ENCODE measurements at places on chromosomes 4 and X.

- DNase-seq, result no peak
These were observed 82.8 kb downstream of the LIMCH1 start for GRCh38 chr4:41620594-41621256.

GRCh38 chr4:169955521-169955920 lies 70.7 kb downstream of the MFAP3L start:
- DNase-seq, result no peak

- DNase-seq, result no peak
These were observed 249.7 kb upstream of the MAGEB2 start for GRCh38 chrX:29965634-29966033.

DNA sequence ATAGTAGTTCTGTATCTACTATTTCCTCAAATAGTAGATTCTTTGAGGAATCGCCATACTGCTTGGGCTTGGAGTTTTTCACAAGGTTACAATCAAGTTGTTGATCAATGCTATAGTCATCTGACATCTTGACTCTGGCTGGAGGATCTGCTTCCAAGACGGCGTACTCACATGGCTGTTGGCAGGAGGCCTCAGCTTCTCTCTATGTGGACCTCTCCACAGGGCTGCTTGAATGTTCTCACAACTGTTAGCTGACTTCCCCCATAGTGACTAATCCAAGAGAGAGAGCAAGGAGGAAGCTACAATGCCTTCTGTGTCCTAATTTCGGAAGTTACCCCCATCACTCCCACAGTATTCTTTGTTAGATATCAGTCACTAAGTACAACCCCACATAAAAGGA lies 10.3 kb downstream of the EGFL6 start:
- no peak for DNase-seq

GRCh38 chr4:133062851-133063250 lies 86.2 kb upstream of the PCDH10 start:
- DNase-seq, result no peak

- no peak for DNase-seq
These were observed 12.0 kb upstream of the TRIM61 start for GRCh38 chr4:164989471-164989870.

DNA sequence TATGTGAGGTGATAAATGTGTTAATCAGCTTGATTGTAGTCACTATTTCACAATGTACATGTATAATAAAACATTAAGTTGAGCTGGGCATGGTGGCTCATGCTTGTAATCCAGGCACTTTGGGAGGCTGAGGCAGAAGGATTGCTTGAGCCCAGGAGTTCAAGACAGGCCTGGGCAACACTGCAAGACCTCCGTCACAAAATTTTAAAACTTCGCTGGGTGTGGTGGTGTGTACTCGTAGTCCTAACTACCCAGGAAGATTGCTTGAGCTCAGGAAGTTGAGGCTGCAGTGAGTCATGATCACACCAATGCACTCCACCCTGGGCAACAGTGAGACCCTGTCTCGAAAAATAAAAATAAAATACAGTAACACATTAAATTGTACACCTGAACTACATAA lies 20.1 kb downstream of the LYAR start:
- DNase-seq, result peak; percentile 39

GRCh38 chr4:124212815-124213630 lies 499.5 kb downstream of the ANKRD50 start:
- DNase-seq, result peak; percentile 40

DNA sequence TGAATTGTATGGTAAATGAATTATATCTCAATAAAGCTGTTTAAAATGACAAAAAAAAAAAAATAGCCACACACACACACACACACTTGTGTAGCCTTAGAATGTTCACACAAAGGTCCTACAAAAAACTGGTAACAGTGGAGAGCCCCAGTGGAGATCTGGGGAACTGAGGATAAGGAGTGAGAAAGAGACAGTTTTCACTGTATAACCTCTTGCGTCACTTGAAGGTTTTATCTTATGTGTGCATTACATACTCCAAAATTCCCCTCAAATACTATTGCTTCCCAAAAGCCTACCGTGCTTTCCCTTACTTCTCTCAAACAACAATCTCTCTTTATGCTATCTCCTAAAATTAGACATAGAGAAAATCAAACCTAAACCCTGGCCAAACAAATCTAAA lies 67.8 kb downstream of the SMC1A start:
- DNase-seq, result no peak

DNA sequence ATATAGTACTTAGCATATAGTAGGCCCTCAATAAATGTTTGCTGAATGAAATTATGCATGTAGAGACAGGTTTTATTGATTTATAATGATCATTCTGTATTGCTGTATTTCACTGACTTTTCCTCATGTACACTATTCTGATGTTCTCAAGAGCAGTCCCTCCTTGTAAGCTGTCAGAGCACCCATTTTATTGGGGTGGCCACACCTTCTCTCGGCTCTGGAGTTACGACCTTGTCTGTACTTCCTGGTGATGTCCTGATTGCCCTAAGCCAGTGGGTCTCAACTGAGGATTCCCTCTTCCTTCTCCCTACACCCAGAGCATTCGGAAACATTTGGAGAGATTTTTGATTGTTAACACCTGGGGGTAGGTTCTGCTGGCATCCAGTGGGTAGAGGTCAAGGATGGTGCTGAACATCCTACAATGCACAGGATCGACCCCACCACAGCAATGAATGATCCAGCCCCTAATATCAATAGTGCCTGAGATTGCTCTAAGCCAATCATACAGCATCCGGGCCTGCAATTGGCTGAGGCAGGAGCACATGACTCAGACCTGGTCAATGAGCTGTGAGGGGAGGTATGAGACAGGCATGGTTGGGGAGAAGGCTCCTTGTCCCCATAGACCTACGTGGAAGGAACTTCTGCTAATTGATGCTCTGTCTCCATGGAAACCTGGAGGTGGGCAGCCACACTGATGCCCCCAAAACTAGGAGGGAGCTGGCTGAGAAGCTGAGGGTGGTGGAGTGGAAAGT lies 58.8 kb downstream of the CLDN34 start:
- no peak for DNase-seq

DNA sequence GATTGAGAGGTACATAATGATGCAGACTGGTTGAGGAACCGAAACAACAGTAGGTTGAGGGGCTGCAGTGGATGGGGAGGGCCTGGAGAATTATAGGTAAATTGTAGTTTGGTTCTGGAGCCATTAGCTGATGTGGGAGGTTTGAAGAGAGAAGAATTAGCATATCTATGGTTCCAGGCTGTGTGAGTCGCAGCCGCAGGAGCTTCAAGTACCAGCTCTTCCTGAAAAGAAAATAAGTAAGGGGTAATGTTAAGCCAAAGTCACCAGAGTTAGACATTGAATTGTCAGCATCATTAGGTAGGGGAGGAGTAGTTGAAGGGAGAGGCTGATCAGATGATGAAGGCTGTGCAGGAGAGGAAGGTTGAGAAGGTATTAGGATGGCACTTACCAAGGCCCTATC lies 29.5 kb downstream of the PF4 start:
- DNase-seq, result no peak

DNA sequence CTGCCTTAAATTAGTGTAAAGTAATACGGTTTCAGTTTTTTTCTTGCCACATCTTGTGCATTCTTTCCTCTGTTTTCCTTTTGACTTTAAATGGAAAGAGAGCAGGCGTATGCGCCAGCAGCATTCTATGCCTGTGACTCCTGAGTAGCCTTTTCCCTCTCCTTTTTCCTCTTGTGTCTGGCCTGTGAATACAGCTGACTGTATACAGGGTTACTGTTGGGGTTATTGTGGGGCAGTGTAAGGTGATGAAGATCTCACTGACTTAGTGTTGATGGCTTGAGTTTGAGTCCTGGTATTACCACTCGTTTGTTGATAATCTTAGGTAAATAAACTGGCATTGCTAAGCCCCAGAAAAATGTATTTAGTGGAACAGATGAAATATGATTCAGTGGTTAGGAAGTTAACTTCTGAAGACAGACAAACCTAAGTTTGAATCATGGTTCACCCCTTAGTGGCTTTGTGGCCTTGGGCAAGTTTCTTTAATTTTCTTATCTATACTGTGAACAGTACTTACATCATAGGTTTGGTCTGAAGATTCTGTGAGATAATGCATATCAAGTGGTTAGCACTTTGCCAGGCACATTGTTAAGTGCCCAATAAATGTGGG lies 105.1 kb downstream of the FNIP2 start:
- DNase-seq, result peak; percentile 56

DNA sequence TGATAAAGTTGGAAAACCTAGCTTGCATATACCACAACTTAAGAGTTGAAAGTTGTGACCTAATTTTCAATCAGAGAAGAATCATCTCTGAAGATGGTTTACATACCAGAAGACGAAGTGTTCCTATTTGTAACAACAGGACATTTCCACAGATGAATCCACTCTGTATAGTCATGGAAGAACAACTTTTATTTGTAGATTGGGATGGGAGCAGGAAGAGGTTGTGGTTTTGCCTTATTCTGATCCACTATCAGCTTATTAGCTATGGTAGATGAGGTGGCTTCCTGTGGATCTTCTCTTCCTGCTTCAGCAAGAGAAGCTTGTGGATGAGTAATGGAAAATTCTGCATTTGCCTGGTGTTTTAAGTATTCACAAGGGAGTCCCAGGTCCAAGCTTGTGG lies 18.6 kb upstream of the SUPT20HL1 start:
- DNase-seq, result peak; percentile 78

DNA sequence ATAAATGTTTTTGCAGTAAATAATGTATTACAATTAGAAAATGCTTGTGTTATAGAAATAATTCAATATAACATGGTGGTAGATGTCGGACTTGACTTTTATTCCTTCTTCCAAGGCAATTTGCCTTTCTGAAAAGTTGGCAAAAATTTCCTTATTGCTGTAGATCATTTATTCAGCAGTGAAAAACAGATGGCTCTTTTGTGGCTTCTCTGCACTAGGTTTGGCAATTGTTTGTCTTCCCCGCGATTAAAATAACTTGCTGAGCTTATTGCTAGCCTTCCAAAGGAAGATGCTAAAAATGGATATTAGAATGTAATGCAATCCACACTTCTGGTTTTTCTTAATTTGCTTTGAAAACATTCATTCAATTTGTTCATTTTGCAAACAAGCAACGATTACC lies 1977.9 kb upstream of the ADGRL3 start:
- DNase-seq, result no peak

GRCh38 chrX:51931566-51932150 lies 38.2 kb downstream of the MAGED1 start:
- DNase-seq, result no peak

DNA sequence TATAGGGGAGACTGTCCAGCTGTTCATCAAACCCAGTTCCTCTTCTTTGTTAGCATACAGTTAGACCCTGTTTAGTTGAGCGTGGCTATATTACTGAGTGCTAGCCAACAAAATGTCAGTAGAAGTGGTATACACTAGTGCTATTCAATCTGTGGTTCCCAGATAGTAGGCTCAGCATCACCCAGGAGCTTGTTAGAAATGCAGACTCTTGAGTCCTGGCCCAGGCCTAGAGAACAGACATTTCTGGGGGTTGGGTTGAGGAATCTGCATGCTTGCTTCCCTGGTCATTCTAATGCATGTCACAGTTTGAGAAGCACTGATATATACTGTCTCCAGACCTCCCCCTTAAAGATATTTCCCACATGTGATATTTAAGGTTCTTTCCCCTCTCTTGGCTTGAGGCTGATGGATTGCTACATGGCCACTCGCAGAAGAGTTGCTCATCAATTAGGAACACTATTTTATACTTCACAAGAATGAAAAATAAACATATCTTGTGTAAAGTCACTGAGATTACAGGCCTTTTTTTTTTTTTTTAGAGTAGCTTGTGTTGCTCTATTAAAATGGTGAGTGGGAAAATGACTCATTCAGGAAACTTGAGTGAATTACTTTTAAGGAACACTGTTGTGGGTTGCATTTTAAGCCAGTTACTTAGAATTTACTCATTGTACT lies 289.0 kb downstream of the STIM2 start:
- DNase-seq, result peak; percentile 84

- peak; percentile 56 for DNase-seq
These were observed 241.9 kb upstream of the SFRP2 start for GRCh38 chr4:154030746-154031145.

DNA sequence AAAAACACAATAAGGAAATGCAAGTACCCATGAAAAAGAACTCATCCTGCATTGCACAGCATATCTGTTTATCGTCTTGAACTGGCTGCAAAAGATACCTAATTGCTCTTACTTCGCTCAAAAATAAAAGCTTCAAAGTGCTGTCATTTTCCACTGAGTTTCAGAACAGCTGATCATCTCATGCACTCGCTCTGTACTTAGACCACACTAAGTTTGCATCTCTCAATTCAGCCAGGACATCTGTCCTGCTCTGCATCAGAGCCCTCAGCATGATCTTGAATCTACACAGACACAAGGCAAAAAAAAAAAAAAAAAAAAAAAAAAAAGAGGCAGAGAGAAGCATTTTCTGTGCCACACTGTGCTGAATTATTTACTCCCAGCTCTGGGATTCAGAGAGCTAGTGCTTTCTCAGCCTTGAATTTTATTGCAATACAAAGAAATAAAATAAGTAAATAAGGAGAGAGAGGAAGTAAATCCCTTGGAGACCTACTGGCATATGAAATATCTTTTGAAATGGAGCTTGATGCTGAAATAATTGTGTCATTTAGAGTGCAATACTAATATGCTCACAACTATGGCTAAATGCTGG lies 81.3 kb downstream of the PPP1R2C start:
- no peak for DNase-seq

- no peak for DNase-seq
These were observed 94.7 kb upstream of the SRD5A3 start for GRCh38 chr4:55251342-55251741.

- no peak for DNase-seq
These were observed 38.2 kb downstream of the ZBTB49 start for GRCh38 chr4:4328206-4328605.

DNA sequence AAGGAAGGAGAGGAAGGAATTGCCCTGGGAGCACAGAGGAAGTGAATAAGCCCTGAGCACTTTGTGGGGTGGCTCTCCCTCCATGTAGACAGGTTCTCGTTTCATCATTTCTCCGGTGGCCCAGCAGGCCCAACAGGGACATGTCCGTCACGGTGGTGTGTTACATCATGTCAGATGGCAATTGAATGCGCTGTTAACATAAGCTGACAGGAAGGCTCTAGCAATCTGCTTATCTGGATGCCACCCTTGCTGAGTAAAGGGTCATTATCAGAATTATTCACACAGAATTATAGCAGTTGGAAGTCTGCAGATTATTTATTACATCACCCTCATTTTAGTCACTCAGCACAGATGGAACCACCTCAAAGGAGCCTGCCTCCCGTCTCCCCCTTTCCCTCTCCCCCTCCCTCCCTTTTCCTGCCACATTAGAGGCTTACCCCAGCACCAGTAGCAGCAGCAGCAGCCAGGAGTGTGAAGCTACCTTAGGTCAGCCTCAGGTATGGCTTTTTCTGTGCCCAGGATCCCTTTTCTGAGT lies 124.3 kb upstream of the TRIM2 start:
- no peak for DNase-seq

GRCh38 chrX:154712781-154713740 lies 37.8 kb downstream of the GAB3 start:
- peak; percentile 86 for DNase-seq

- peak; percentile 50 for DNase-seq
These were observed 27.6 kb downstream of the ARSD start for GRCh38 chrX:2901367-2902036.

DNA sequence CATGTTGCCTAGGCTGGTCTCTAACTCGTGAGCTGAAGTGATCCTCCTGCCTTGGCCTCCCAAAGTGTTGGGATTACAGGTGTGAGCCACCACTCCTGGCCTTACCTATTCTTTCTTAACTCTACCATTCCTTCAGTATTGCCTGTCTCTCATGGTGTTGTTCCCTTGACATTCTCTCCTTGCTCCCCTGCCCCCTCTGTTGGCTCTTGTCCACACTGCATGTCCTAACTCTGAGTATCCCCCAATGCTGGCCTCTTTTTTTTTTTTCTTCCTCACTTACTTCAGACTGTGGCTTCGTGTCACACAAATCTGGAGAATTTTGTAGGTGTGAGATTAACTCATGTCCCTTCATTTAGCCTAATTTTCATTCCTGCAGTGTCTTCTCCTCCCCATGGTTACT lies 22.9 kb upstream of the FRMPD4 start:
- peak; percentile 1 for DNase-seq

Measured in mesenchymal stem cell (in vitro differentiated cells and primary cell).